ENCODE measurements at places on chromosomes 2 and 18.
A peak's percentile ranks its signal among the peaks of the same experiment; 100 is the strongest.

- DNase-seq = no peak
These were observed 352.6 kb upstream of the MYT1L start for GRCh38 chr2:2683606-2684224.

DNA sequence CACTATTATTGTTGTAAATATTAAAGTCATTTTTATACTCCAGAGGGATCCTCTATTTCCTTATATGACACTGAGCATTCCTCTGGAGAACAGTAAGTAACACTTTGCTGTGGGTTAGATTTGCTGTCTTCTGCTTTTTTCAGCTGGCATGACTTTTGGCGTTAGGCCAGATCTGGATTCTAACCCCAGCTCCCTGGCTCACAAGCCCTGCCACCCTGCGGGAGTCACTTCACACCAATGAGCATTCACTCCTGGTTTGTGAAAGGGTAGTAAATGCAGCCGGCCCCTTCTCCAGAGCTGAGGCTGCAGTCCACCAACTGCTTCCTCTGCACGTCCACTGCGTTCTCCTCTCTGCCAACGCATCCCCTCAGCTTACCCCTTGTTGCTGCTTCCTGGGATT lies 373.8 kb upstream of the RAB6C start:
- peak; percentile 4 for DNase-seq

DNA sequence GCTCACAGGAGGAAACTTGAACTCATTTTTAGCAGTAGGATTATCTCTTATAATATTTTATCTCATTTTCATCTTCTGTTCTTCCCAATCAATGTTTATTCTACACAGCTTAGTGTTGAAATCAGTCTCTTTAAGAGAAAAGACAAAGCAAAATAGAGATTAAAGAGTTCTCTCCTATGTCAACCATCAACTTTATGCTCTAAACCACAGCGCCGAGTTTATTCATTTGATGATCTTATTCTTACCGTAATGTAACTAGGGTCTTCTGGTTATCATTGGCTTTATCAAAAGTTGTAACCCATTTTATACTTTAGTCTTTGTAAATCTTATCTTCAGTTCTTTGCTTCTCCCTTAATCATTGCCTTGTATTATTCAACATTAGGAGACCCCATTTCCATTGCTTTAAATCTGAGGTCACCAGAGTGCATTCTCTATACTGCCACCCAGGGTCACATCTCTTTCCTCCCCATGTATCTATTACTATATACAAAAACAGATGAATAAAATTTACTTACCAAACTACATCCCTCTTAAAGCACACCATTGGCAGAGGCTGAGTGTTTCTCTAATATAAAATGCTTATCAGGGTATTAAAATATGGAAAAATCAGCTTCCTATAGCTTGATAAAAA lies 22.8 kb upstream of the ERMN start:
- DNase-seq = no peak

- DNase-seq = no peak
These were observed 5.9 kb upstream of the POLE4 start for GRCh38 chr2:74952575-74952974.

DNA sequence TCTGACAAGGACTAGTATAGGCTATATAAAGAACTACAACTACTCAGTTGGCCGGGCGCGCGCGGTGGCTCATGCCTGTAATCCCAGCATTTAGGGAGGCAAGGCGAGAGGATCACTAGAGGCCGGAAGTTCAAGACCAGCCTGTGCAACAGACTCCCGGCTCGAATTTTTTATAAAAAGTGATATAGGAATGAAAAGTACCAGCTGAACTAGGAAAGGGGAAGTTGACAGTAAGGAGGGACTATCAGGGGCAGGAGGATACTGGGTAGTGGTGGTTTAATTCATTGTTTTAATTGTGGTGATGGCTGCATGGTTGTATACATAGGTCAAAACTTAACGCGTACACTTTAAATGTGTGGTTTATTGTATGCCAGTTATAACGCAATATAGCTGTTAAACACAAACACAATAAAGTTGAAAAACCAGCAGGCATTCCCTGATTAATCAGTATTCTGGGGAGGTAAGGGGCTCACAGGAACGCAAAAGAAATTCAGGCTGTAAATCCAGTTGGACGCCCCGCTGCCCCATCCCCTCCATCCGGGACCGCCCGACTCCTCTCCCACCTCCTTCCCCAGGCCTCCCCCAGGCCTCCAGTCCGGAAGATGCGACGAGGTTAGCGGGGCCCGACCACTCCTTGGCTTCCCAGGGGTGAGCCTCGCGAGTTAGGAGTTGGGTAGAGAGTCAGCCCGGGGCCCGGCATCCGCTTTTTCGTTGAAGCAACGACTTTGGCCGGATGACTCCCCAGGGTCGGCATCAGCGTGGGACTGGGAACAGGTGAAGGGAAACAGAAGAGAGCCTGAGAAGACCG lies 746 bp upstream of the POLR1B start:
- DNase-seq = no peak

DNA sequence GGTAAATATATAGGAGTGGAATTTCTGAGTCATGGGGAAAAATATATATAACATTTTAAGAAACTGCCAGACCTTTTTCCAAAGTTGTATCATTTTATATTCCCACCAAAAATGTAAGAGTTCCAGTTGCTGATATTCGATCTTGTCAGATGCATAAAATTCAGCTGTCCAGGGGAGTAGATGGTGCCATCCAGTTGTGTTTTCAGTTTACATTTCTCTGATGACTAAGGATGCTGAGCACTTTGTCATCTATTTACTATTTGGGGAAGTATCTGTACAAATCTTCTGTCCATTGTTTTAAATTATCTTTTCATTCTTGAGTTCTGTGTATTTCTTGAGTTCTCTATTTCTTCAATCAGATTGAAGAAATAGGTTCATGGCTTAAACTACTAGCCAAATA lies 126.1 kb downstream of the RTN4 start:
- DNase-seq = no peak

DNA sequence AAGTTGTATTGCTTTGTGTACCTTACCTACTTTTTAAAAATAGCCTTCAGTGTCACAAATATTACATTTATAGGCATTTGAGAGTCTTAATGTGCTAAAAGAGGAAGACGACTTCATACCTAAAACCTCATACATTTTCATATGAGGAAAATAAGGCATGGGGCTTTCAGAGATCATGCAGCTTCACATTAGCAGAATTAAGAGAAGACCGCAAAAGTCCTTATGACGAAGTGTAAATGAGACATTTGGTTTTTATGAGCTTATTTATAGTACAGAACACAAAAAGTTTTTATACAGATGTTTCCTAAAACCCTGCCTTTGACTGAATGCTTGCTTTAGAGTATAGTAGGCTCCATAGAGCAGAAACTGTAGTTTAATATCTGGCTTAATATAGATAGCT lies 10.1 kb upstream of the CCDC138 start:
- no peak for DNase-seq

- no peak for DNase-seq
These were observed at the start of gene GALNT3 for GRCh38 chr2:165793779-165794535. TSS of gene GALNT3 (minus strand) at chr2:165794247. CDS start at chr2:165770700, 23,547 bp downstream.

GRCh38 chr2:199982126-199982843 lies 26.9 kb downstream of the MAIP1 start:
- DNase-seq = no peak

- DNase-seq = no peak
These were observed 758 bp downstream of the RIF1 start for GRCh38 chr2:151410485-151410834.

DNA sequence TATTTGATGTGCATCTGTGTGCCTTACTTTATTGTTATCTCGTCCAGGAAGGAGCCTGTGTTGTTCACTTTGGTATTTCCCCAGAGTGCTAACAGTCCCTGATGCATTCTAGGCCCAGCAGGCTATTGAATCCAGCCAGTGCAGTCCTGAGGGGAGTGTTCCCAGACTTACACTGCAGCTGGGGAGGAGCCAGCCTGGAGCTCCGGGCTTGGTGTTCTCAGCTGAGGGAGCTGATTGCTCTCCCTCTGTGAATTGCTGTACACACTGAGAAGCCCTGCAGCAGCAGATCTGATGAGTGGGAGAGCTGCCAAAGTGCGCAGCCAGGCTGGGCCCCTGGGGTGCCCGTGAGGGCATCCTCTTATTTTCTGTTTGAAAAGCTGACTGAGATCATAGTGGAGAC lies 159.2 kb downstream of the GALNT3 start:
- no peak for DNase-seq

GRCh38 chr18:32763293-32763692 lies 9.5 kb downstream of the KLHL14 start:
- no peak for DNase-seq

DNA sequence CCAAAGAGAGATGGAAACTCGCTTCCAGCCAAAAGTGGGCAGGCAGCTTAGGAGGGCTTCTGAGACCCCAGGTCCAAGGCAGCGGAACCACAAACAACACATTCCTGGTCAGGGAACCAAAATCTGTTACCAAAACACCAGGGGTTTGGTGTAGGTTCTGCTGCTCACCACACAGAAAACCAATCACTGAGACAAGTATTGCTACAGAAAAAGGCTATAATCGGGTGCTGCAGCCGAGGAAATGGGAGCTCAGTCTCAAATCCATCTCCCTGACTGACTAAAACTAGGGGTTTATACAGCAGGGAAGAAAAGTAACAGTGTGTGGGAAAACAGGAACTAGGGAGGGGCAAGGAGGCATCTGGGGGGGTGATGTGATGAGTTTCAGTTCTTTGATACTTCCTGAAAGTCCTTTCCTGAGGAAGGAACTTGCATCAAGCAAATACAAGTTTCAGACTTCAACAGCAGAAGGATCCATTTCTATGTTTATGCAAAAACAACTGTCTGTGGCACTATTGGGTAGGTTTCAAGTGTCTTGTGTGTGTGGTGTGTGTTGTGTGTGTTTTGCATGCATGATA lies 108.0 kb downstream of the FAM168B start:
- no peak for DNase-seq

DNA sequence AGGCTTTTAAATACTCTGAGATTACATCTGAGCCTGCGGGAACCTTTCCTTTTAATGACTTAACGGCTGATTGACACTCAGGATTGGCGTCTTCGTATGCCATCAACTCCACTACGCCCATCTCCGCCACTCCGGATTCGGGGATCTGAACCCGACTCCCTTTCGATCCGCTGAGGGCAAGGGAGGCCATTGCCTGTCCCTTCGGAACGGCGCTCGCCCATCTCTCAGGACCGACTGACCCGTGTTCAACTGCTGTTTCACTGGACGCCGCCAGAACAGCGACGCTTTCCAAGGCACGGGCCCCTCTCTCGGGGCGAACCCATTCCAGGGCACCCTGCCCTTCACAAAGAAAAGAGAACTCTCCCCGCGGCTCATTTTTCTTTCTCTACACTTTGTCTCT lies 90.4 kb downstream of the PID1 start:
- no peak for DNase-seq

DNA sequence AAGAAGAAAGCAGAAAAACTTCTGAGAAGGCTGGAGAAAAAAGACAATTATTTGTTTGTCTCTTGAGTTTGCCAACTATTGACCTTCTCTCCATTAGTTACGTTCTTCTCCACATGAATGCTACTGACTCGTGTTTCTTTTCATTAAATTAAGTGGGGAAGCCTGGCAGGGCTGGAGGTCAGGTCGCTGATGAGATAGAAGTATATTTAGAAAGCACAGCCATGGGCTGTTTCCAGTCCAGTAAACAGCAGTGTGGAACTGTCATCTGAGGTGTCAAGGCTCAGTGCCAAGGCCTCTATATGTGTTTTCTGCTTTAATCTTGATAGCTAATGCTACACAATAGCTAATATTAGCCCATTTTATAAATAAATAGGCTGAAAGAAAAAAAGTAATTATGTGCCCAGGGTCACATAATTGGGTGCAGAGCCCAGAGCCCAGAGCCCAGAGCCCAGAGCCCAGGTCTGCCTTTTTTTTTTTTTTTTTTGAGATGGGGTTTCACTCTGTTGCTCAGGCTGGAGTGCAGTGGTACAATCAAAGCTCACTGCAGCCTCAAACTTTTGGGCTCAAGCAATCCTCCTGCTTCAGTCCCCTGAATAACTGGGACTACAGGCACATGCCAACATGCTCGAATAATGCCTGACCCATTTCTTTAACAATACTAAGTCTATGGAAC lies 6.3 kb downstream of the MSGN1 start:
- no peak for DNase-seq

DNA sequence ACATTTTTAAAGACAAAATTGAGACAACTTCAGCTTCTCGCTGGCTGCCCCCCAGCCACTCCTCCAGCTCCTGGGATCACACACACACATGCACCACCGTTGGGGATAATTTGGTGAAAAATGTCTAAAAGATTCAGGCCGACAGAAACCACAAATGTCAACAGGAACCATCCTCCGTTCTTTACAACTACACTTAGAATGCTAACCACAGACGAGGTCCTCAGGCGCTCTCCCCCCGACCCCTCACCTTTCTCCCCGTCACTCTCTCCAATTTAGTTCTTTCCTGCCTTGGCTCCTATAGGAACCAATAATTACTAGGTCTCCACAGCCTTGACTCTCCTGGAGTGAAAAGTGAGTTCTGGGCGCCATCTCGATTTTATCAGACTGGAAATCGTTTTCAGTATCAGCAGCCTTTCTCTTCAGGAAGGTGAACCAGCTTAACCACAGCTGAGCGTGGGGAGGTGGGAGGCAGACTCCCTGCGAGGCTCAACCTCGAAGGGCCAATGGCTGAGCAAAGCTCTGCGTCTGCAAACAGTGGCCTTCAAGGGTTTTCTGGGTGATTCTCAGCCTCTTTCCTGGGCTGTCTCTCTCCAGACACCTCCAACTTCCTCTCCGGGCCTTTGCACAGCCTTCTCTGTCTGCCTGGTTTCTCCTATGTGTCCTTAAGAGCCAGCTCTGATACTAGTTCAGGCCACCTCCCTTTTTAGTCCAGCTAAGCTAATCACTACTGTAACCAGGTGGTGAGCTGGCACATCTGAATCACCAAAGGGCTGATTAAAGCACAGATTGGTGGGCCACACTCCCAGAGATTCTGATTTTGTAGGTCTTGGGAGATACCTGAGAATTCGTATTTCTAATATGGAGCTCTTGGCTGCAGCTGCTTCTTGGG lies 115.7 kb upstream of the COPS8 start:
- no peak for DNase-seq

GRCh38 chr2:30679426-30680088 lies 127.7 kb downstream of the CAPN13 start:
- DNase-seq = peak; percentile 40

DNA sequence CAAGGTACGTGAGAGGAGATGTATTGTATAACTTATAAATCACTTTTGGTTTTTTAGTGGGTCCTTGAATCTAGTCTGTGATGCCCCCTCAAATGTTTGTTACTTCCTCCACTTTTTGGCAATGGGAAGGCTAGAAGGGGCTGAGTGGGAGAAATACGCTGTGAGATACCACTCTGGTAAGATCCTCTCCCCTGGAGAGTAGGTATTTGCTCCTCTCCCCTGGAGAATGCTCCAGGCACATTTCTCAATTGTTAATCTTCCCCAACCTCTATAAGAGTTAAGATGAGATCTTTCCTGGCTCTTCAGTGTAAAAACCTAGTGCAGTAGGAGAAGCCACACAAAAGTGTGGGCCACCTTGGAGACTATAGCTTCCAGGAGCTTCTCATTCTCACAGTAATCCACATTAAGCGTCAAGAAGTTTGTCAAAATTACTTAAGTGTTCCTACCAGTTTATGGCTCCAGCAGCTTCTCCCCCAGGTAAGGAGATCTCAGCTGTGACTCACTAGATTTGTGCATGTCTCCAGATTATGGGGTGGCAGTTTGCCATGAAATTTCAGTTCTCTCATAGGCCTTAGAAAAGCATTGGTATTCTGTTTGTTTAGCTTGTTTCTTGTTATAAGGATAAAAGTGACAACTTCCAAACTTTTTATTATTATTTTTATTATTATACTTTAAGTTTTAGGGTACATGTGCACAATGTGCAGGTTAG lies 182.6 kb downstream of the FSIP2 start:
- DNase-seq = no peak

- no peak for DNase-seq
These were observed 33.5 kb downstream of the CUL3 start for GRCh38 chr2:224551693-224552092.

GRCh38 chr18:58505181-58505580 lies 123.7 kb downstream of the ALPK2 start:
- no peak for DNase-seq

- DNase-seq = no peak
These were observed 12.6 kb downstream of the EIF2AK3 start for GRCh38 chr2:88614497-88615157.

Measured in hindlimb muscle (tissue), 1 donor.